Left colon (tissue), 2 donors: ENCODE measurements at places on chromosomes 7 and 10.
A peak's percentile ranks its signal among the peaks of the same experiment; 100 is the strongest.

DNA sequence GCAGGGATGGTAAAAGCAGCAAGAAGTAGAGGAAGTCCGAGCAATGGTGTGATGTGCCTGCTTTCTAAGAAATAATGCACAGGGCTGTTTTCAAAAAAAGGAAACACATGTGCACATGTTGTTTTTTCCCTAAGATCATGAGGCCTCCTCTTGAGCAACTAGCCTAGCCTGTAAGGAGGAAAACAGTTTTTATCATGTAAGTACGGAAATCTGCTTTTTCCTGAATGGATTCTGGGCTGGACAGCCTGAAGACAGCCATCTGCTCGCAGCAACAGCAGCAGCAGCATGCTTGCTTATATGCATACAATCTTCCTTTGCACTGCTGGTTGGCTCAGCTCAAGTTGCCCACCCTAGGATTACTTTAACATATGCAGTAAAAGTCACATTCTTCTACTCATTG, 87.1 kb downstream of the HIBADH start:
- DNase-seq, result no peak

DNA sequence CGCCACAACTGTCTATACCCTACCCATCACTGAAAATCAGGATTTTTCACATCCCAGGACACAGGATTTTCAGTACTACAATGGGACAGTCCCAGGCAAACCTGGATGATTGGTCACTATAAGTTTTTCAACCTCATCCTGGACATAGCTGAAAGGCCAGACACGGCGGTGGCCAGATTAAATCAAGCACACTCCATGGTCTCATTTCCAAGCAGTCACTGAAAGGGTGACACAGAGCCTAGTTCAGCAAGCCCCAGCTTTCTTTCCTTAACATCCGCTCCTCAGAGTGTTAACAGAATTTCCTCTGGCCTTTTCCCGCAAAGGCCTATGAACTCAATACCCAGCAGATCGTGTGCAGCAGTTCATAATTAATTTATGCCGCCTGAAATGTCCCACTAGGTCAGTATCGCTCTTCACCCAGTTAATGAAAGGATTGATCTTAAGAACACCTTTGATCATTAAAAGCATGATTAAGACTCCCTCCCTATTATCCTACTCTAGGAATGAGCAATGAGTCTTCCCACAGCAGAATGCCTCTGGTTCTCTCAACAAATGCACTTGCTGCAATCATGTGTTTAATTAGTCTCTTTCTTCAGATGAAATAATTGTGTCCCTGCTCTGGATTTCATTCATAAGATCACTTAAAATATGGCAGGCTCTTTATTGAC, 104.0 kb upstream of the NANOS1 start:
- DNase-seq, result no peak

- peak; percentile 11 for DNase-seq
These were observed 16.5 kb downstream of the ADAP1 start for GRCh38 chr7:937856-938484.

DNA sequence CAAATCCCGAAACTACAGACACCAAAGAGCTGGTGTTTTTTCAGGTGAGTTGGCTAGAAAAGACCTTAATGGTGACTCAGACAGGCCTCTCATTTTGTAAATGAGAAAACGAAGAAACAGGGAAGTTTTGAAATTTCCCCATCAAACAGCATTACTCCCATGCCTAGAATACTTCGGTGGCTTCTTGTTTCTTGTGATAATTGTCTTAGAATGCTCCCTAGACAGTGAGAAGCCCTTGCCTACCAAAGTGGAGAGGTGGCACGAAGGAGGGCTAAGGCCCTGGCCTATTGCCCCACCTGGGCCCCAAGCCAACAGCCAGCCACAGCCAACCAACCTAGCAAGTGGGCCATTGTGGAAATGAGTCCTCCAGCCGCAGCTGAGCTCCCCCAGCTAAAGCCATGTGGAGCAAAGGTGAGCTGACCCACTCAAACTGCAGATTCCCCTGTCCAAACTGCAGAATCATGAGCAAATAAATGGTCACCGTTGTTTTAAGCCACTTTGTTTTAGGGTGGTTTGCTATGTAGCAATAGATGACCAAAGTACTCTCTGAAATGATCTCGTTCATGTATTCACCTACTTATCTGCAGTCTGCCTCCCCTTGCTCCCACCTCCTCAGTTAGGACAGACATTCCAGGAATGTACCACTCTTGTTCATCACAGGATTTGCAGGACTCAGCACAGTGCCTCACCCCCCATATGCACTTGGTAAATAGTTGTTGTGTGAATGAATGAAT, 97.7 kb upstream of the FGFR2 start:
- DNase-seq, result no peak

GRCh38 chr10:130686689-130687300, 550.6 kb downstream of the GLRX3 start:
- DNase-seq, result no peak

DNA sequence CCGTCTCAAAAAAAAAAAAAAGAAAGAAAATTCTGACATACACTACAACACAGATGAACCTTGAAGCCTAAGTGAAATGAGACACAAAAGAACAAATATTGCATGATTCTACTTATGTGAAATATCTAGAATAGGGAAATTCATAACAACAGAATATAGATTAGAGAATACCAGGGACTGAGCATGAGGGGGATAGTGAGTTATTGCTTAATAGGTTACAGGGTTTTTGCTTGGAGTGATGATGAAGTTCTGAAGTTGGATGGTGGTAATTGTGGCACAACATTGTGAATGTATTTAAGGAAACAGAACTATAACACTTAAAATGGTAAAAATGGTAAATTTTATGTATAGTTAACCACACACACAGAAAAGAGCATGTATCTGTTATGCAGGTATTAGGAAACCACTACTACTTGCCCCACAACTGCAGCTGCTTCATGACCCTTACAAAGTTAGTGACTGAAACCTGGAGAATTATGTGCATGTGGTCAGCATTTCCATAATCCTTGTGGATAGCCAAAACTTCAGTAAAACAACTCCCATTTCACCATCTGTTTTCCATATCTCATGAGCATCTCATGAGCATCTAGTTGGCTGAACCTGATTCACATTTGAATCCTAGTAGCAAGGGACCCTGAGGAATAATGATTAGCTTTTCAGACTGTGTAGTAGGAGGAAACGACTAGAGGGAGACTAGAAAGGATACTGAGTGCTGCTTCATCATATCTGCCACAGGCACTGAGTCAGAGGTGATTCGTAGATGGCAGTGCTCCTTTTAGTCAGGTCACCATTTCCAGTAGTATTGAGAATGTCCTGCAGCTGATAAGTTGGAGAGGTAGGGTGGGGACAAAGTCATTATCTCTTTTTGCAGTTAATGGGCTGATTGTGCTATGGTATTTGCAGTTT, 26.3 kb downstream of the SAMD8 start:
- no peak for DNase-seq

DNA sequence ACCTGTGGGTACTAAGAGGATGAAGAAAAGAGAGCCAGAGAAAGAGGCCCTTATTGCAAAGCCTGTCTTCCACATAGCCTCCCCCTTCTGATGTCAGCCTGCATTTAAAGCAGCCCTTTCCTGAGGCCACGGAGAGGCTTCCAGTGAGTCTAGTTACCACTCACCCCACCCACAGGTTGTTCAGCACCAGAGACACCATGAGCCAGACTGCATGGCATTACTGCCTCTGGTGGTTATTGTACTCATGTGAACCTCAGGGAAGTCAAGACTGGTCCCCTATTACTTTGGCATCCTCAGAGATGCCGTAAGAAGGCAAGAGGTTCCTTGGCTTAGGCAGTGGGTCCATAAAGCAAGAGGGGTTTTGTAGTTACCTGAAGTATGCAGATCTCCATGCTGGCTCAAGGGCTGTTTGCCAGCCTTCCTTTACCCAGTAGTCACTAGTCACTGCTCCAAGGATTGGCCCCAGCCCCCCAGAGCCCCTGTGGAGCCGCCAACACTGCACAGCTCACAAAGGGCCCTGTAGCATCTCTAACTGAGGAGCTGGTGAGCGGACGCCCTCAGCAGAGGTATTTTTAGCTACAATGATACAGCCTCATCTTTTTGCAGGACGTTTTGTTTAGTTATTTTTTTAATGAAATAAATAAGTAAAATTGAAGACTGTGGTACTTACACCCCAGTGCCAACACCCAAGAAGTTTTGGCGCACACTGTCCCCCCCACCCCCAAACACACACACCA, 20.7 kb downstream of the LRRC4 start:
- no peak for DNase-seq

GRCh38 chr10:110399106-110399964, 94.6 kb upstream of the SMNDC1 start:
- DNase-seq, result no peak

GRCh38 chr7:102138676-102139075, 148.0 kb upstream of the SH2B2 start:
- DNase-seq, result no peak

DNA sequence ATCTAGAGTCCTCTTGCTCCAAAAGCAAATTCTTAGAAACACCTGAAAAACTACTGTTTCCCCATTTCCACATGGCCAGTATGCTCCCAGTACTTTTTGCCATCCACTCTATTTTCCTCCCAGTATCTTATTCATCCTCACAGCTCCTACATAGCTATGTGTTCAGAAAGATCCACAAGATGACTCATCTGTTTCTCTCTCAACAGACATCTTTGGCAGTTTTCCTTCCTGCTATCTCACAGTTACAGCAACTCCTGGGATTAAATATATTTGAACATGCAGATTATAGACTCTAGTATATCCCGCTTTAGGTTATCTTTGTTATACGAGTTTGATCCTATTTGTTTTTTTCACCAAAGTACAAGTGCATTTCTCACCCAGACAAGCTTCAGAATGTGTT, 675.6 kb upstream of the POT1 start:
- no peak for DNase-seq

- no peak for DNase-seq
These were observed 4.0 kb downstream of the CALD1 start for GRCh38 chr7:134783294-134784069.

DNA sequence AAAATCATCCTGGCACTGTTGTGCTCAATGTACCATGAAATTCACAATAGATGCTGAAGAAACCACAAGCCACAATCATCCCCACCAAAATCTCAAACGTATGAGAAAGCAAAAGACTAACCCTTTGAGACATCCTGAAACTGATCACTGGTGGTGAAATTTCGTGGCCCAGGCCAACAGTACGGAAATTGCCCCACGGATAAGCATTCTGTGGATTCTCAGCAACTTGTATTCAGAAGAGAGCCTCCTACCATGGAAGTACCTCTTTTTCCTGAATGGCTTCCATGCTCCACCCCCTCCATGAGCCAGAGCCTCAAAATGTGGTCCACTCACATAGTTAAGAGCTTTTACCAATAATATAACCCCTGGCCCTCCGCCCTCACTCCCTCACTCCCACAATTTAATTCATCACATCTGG, 163.9 kb upstream of the AUTS2 start:
- DNase-seq, result no peak

GRCh38 chr7:98137826-98138151, 31.1 kb downstream of the LMTK2 start:
- no peak for DNase-seq

GRCh38 chr7:37297546-37297945, 151.1 kb downstream of the ELMO1 start:
- DNase-seq, result no peak

- no peak for DNase-seq
These were observed 153.8 kb downstream of the PLPP4 start for GRCh38 chr10:120610791-120611190.

- no peak for DNase-seq
These were observed 141.7 kb upstream of the SEMA3D start for GRCh38 chr7:85328456-85328998.

DNA sequence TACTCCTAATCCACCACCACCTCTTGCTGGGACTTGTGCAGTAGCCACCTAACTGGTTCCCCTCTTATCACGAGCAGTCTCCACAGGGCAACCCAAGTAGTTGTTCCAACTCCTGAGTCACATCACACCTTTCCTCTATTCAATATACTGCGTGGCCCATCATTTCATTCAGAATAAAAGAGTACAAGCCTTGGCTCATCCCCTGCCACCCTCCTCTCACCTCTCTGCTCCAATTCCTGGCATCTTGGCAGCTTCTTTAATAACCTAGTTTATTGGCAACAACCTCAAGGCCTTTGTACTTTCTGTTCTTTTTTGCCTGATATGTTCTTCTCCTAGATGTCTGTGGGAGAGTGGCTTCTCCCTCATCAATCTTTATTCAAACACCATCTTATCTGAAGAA, 199.4 kb downstream of the KIAA1217 start:
- DNase-seq, result no peak

DNA sequence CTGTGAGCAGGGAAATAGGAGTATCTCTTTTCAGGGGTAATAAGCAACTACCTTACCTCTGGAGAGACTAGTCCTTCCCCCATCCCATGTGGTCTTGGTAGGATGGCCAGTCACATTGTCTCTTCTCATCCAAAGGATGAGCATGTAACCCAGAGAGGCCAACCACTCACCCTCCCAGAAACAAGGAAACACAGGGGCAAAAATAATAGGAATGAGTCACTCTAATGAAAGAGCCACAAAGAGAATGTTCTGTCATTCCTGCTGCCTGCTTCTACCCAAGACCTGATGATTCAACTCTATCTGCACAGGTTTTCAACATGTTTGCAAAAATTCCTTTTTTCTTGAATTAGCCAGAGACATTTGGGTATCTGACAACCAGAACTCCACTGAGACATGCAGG, 99.3 kb upstream of the NFE2L3 start:
- DNase-seq, result no peak

GRCh38 chr10:22712956-22713852, 1.2 kb downstream of the PIP4K2A start:
- no peak for DNase-seq

GRCh38 chr7:18792871-18793595, 297.5 kb downstream of the HDAC9 start:
- DNase-seq, result no peak

GRCh38 chr7:150831851-150832250, 20.5 kb upstream of the AOC1 start:
- no peak for DNase-seq
